ENCODE measurements at places on chromosomes 13 and 19.

DNA sequence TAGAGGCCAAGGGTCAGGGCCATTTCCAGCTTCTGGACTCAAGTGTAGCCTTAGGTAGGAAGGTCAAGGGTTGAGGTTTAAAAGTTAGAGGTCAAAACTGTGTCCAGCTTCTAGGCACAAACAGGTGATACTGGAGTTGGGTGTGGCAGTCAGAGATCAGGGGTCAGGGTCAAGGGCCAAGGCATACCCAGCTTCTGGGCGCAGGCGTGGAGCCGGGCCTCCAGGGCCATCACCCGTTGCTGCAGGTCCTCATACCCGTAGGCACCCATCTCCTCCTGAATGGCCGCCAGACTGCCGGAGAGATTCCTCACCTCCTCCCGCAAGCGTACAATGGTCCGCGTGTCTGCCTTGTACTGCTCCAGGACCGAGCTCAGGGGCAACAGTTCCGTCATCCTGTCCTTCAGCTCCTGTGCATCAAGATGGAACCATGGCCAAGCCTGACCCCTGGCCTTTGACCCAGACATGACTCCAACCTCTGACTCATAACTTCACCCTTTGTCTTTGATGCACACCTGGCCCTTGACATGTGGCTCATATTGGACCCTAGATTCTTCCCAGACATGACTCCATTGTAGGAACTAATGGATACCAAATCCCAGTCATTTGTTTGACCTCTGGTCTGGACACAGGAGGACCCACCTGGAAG, 22.1 kb downstream of the PIN1 start:
- no peak for DNase-seq

DNA sequence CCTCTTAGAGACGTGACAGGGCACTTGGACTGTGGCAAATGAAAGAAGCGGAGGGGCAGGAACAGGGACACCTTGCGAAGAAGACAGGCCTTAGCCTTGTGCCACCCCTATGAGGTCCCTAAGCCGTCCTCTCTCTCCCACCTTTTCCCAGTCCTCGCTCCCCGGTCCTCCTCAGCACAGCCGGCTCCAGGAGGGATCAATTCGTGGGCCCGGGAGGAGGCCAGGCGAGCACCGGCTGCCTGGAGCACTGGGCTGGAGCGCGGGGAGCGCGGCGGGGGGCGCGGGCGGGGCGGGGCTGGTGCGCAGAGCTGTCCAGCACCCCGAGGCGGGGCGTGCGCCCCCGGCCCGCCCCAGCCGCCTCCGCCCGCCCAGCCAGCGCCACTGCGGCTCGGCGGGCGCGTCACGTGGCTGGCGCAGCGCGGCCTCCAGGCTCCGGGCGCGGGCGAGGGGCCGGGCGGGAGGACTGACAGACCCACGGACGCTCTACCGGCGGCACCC, at the start of gene LRP3:
LRP3 (plus strand) TSS at position 466 of the 498 bp plus-strand sequence. CDS start 456 bp downstream, outside the sequence.
- DNase-seq, result no peak

DNA sequence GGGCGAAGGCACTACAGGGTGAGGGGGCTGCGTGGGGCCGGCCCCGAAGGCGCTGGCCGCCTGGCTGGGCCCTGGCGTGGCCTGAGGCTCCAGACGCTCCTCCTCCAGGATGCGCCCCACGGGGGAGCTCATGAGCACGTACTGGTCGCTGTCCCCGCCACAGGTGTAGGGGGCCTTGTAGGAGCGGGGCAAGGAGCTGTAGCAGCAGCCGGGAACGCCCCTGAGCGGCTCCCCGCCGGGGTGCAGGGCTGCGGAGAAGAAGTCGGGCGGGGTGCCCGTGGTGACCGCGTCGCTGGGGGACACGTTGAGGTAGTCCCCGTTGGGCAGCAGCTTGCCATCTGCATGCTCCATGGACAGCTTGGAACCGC, 3.0 kb downstream of the IRS2 start:
- DNase-seq, result no peak

- DNase-seq, result no peak
These were observed 17.2 kb upstream of the TNFSF14 start for GRCh38 chr19:6687114-6687513.

DNA sequence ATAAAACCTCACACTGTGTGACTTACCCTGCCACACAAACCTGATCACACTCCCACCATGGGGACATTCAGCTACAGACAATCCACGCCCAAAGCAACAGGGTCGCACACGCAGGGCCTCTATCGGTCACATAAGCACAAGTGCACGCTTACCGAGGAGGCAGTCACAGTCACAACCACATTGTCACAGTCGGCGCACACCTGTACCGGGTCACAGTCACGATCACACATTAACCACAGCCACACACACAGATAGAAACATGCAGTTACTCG, 579 bp downstream of the ZNF566 start:
- peak; percentile 16 for DNase-seq

DNA sequence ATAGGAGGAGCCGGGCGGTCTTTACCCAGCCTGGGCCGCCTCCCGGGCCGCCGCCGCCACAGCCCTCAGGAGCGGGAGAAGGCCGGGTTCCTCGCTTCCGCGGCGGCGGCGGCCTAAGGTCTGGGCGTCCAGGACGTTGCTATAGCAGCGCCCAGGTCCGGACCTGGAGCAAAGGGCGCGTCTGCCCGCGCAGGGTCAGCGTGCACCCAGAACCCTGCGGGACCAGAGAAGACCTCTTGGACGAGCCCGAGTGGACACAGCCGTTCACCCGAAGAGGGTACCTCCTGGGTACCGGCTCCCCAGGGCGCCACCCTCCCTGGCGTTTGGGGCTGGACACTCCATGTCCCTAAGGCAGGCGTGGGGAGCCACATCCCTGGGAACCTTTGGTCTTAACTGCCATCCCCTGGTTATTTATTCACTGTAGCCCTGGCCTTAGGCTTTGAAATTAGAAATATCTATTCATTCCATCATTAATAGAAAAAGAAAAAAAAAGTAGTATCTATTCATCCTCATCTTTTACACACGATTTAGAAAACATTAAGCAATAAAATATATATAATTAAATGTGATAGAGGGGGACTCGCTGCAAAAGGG, 2.4 kb downstream of the DZIP1 start:
- no peak for DNase-seq

GRCh38 chr13:68190818-68191217, 960.7 kb upstream of the PCDH9 start:
- no peak for DNase-seq

GRCh38 chr13:76769271-76769791, 116.9 kb downstream of the KCTD12 start:
- no peak for DNase-seq

DNA sequence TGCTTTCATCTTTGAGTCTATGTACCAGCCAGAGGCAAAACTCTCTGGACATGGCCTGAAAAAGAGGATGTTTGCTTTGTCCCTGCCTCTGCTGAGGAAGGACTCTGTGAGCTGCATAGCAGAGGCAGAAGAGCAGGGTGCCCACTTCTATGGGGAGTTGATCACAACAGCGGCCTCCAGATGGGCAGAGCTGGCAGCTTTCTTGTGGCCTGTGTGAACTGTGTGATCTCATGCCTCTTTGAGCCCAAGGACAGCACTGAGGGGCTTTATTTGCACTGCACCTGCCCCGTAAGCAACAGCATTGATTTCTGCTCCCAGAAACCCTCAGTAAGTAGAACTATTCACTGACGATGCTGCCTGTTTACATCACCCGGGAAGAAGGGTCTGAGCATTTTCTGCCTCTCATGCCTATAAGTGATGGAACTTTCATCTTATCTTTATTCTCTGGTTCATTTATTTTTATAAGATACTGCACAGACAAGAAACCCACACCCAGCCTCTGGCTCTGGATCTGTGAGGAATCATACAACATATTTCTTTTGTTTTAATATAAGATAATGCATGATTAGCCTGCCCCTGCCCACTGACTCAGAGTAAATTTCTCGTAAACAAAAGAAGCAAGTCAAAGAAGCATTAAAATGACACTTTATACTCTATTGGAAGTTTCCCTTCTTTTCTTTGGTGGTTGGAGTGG, 244.2 kb upstream of the SOX21 start:
- no peak for DNase-seq

GRCh38 chr13:34416971-34417380, 525.1 kb upstream of the NBEA start:
- DNase-seq, result no peak

- no peak for DNase-seq
These were observed 291.9 kb downstream of the PCDH20 start for GRCh38 chr13:61123538-61124289.

GRCh38 chr19:49340069-49340864, 5.1 kb downstream of the CD37 start:
- no peak for DNase-seq

Measured in stimulated activated CD8-positive, alpha-beta memory T cell treated with anti-CD3 and anti-CD28 coated beads, Interleukin-4, amount 100 ng/mL, for 24 hours (primary cell).